NCI-H510A (cell line): ENCODE measurements at places on chromosomes 13 and 19.

- DNase-seq, result no peak
Measured at GRCh38 chr19:35533822-35534392, 651 bp downstream of the GAPDHS start.

DNA sequence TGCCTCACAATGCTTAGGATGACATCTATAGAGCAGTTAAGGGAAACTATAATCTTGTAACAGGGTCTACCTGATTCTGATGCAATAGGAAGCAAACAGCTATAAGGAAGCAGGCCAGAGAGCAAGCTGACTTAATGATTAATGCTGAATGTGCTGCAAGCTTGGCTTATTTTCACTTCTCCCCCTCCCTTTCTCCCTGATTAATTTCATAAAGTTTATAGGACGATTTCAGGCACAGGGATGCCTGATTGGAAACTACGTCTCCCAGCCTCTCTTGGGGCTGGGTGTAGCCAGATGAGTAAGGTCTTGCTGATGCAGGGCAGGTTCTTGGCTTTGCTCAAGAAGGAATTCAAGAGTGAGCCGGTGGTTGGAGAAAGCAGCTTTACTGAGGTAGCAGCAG is 82.8 kb upstream of the MRI1 start:
- DNase-seq, result no peak

DNA sequence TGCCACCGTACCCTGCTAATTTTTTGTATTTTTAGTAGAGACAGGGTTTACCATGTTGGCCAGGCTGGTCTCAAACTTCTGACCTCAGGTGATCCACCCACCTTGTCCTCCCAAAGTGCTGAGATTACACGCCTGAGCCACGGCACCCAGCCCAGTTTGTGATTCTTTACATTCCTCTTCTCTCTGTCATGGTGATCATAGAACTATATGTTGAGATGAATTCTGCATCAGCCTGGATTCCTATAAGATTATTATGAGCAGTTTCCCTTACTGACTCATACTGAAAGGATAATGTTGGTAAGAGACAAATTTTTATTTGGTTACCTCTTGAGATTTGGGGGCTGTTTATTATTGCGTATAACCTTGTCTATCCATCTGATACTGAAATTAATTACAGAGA is 121.5 kb upstream of the CSNK1A1L start:
- no peak for DNase-seq

- peak; percentile 44 for DNase-seq
Measured at GRCh38 chr19:48970923-48971395, 5.8 kb downstream of the FTL start.

- no peak for DNase-seq
Measured at GRCh38 chr13:81048026-81048461, 707.1 kb upstream of the SPRY2 start.

DNA sequence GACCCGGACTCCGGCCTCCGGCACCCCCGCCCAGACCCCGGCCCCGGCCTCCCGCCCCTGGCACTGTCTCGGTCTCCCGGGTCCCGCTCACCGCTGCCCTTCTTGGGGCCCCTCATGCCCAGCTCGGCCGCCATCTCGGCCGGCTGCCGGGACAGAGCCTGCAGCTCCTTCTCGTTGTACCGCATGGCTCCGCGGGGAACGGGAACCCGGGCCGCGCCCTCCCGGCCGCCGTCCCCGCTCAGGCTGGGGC is 140 bp downstream of the PLEKHJ1 start:
- no peak for DNase-seq

- no peak for DNase-seq
Measured at GRCh38 chr19:35704218-35704617, at the start of gene ZBTB32. Gene ZBTB32, plus strand, starts transcription at chr19:35704558. Its CDS starts 10,069 bp downstream, at chr19:35714627.

DNA sequence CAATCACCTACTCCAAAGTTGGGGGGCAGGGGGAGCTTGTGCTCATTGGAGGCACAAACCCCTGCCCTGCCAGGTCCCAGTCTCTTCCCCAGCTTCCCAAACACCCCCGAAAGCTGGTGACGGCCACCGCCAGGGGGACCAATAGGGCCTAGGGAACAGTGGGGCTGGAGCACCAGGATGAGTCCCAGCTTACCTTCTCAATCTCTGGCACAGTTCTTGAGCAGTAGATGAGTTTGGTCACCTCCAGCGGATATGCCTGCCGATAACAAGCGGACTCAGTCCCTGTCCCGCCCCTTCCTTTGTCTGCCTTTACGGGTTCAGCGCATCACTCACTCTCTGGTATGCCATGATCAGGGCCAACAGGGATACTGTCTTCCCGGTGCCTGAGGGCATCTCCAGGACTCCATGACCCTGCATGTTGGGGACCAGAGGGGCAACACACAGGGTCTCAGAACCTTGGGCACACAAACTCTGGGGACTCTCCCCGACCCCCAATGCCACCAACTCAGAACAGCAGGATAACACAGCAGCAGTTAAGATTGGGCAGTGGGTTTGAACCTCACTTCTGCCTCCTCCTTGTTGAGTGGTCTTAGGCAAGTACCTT is 1.5 kb downstream of the ERCC2 start:
- DNase-seq, result no peak

GRCh38 chr13:22232186-22232585 is 561.3 kb downstream of the FGF9 start:
- no peak for DNase-seq

- no peak for DNase-seq
Measured at GRCh38 chr13:113785051-113786010, 26.3 kb downstream of the TMEM255B start.

- no peak for DNase-seq
Measured at GRCh38 chr13:113806104-113806471, 47.1 kb downstream of the TMEM255B start.

DNA sequence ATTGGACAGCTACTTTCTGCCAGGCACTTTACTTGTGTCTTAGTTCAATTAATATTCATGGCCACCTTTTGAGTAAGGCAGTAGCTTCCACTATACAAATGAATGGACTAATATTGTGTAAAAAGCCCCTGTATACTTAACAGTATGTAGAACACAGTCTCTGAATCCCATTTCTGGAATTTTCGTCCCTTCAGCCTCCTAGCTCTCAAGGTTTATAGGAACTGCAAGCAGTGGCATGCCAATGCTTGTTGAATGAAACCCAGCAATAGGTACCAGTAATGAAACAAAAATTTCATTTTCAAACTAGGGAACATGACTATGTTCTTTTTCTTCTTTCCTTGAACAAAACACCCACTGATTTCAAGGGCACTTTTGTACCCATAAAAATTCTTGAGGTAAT is 361.6 kb downstream of the TDRD3 start:
- no peak for DNase-seq

- no peak for DNase-seq
Measured at GRCh38 chr13:75181906-75182305, 300.1 kb downstream of the TBC1D4 start.

- no peak for DNase-seq
Measured at GRCh38 chr13:92463134-92463533, 763.5 kb upstream of the GPC6 start.

- DNase-seq, result no peak
Measured at GRCh38 chr13:45349438-45349837, 8.5 kb upstream of the TPT1 start.

DNA sequence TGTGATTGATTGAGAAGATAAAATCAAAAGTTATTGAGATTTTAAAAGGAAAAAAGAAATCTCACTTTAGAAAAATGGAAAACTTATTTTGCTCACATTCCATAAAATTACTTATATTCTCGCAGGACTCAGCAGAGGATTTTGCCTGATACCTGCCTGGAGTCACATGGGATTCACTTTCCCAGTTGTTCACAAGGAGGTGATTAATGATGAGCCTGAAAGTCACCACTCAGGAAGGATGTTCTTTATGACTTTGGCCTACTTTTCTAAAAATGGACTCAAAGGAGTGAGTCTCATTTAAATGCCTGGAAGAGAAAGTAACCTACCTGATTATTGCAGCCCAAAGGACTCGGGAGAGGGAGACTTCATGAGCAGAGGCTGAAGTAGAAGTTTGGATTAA is 34.5 kb upstream of the FAM216B start:
- no peak for DNase-seq

DNA sequence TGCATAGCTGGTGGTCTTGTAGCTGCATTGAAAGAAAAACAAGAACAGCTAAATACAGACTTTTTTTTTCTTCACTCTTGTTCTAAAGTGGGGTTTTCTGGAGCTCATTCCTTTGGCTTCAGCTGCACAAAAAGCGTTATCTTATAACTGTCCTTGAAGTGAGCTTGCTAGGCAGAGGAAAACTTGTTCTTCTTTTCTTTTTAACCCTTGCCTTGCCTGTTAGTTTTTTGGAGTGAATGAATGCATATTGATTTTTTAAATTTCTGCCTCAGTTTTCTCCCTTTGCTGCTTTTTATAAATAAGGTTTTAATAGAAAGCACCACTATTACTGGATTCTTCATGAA is 1.5 kb downstream of the ZNF765 start:
- DNase-seq, result no peak

DNA sequence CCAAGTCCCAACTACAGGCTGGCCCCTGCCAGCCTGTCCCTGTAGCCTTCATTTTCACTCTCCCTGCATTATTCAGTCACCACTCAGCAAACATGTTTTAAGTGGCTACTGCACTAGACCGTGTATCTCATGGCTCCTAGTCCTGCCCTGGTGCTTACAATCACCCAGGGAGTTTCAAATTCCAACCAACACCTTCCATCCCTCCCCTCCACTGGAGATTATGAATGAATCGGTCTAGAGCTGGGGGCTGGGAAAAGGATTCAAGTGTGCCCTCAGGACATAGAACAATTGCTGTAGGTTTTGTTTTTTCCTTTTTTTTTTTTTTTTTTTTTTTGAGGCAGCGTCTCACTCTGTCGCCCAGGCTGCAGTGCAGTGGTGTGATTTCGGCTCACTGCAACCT is 15.0 kb upstream of the TNFAIP8L1 start:
- DNase-seq, result no peak

GRCh38 chr13:97259798-97260714 is 37.9 kb downstream of the MBNL2 start:
- DNase-seq, result no peak

DNA sequence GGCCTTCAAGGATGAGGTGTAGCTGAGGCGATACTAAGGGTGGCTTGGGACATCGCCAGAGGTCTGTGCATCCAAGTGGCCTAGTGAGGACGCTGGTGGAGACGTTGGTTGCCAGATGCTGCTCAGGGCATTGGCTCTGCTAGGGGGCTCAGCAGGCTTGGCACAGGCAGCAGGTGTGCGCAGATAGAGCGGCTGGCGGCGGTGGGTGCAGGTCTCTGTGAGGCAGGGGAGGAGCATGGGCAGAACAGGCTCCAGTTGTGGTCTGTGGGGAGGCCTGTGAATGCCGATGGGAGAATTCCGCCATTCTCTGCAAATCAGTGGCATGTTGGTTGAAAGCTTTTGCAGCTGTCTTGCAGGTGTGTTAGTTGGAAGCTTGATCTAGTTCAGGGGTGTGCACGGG is 21.2 kb downstream of the PRAM1 start:
- DNase-seq, result no peak

- DNase-seq, result no peak
Measured at GRCh38 chr13:79413521-79413920, 7.5 kb upstream of the RBM26 start.

GRCh38 chr19:36030264-36031148 is 2.2 kb downstream of the CLIP3 start:
- no peak for DNase-seq

- no peak for DNase-seq
Measured at GRCh38 chr13:48500652-48501197, 32.2 kb downstream of the RCBTB2 start.

GRCh38 chr13:113672002-113672651 is 5.1 kb downstream of the GRK1 start:
- DNase-seq, result no peak

GRCh38 chr13:26370553-26370952 is 116.6 kb downstream of the CDK8 start:
- no peak for DNase-seq

GRCh38 chr19:19274716-19275565 is 1.8 kb upstream of the TM6SF2 start:
- DNase-seq, result no peak

GRCh38 chr19:5285955-5286354 is 54.7 kb downstream of the PTPRS start:
- DNase-seq, result no peak

DNA sequence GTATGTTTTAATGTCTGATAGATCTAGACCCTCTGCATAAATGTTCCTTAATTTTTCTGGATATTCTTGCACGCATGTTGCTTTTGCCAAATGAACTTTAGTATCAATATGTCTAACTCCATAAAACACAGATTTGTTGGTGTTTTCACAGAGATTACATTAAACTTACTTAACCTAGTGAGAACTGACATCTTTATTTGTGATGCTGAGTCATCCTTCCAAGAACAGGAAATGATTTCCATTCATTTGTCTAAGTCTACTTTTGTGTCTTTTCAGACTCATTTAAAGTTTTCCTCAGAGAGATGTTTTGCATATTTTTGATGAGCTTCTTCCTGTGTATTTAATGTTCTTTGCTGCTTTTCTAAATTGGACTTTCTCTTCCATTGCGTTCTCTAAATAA is 184.0 kb downstream of the SLC7A1 start:
- DNase-seq, result no peak

DNA sequence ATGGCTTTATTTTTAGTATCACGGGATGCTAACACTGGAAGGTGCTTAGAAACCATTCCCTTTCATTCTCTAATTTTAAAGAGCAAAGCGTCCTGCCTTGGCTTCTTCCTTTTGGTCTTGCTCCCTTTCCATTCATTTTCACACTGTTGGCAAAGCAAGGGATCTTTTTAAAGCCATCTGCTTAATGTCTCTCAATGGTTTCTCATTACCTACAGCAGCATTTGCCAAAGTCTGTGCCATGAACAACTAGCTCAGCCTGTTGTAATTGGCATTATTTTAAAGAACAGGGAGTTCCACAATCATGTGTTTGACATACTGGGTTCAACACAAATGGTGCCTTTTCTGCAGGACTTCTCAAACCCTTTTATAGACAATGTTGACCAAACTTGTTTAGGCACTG is 444.3 kb downstream of the GPC6 start:
- DNase-seq, result no peak

- DNase-seq, result no peak
Measured at GRCh38 chr19:4896372-4896771, 6.3 kb downstream of the ARRDC5 start.

DNA sequence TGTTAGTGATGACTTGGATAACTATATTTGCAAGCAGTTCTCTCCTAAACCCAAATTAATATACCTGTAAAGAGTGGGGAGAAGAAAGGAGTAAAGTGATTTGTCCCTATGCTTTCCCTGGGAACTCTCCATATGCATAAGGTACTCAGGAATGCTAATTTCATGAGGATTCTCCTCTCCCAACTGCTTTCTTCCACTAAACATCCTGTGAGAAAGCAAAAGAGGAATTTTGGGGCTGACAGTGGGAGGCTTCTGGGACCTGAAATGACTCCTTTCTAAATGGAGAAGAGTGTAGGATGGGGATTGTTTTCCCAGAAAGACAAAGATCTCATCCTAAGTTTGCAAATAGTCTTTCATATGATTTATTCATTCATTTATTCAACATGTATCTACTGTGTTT is 250.5 kb downstream of the TDRD3 start:
- no peak for DNase-seq

DNA sequence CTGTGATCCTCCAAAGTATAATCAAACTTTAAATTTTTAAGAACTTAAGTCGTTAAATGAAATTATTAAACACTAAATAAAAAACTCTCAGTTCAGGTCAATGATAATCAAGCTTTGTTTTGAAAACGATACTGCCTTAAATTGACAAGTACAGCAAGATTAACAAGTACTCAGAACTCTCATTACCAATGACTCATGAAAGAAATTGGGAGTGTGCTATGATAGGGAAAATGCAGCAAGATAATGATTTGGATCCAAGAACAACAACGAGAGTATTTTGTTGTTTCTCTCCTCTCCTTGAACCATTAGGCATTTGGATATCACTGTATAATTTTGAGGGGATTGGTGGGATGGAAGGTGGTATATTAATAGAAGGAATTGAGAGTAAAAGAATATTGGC is 10.2 kb downstream of the N4BP2L2 start:
- no peak for DNase-seq
